Foreskin melanocyte (primary cell): ENCODE measurements at places on chromosomes 5 and 9.

DNA sequence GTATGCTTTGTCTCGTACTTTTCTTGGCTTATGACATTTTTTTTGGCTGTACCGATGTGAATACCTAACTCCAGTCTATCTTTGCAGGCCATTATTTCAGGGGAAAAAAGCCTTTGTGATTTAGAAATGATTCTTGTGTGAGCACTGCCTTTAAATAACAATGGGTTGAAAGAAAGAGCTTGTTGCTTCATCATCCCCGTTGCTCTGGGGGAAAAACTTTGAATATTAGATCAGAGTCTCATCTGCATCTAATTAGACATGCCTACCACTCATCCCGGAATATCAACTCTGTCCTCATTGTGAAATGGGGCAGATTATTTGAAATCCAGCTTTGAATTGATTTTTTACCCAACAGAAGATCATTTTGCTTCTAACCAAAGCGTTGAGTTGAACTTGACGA, 13.5 kb downstream of the CXCL14 start:
- no peak for DNase-seq

DNA sequence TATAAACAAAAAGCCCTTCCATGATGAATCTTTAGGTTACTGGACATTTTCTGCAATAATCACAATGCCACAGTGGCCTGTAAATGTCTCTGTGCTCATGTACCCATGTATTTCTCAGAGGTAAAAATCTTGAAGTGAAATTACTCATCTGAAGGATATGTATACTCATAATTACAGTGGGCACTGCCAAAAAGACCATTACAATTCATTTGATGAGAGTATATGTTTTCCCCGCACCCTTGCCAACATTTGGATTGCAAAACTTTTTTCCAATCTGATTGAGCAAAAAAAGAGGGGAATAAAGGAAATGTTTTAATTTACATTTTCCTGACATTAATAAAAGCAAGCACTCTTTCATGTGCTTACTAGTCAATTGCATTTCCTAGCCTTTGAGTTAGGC, 110.5 kb downstream of the EPB41L4A start:
- DNase-seq: no peak

DNA sequence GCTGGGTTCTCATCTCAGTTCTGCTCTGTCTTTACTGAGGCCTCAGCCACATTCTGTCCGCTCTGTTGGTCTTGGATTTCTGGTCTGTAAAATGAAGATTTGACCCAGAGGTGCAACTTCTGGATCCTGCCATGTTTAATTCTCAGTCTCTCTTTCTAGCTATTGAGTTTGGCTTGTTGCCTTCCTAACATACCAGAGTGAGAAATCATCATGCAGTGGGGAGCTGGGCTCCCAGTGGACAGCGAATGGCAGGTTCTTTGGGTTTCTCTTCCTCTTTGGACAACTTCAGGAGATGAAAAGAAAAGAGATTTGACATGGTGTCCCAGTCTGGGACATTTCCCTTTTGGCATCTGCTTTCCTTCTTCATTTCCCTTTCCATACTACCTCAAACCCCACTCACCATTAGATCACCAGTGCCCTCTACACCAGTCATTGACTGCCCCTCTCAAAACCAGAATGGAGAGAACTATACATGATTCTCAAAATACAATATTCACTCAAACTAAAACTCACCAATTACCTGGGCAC, 334.7 kb downstream of the ACTL7B start:
- no peak for DNase-seq

- DNase-seq: no peak
Observed at GRCh38 chr9:93010056-93010455, 48.4 kb upstream of the SUSD3 start.

DNA sequence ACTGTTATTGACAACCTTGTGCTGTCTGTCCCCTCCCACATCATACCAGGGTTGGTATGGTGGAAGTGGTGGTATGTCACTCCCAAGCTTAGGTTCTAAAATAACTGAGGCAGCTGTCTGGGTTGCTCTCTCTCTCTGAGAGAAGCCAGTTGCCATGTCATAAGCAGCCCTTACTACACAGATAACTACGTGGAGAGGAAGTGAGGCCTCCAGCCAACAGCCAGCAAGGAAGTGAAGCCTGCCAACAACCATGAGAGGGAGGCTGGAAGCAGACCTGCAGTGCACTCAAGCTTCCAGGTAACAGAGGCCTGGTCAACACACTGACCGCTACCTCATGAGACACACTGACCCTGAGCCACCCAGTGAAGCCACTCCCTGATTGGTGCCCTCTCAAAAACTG, 18.6 kb downstream of the CTNNAL1 start:
- no peak for DNase-seq

GRCh38 chr5:106854922-106855321, 815.8 kb downstream of the EFNA5 start:
- DNase-seq: no peak

- DNase-seq: no peak
Observed at GRCh38 chr9:114785866-114786650, 19.8 kb downstream of the TNFSF15 start.

DNA sequence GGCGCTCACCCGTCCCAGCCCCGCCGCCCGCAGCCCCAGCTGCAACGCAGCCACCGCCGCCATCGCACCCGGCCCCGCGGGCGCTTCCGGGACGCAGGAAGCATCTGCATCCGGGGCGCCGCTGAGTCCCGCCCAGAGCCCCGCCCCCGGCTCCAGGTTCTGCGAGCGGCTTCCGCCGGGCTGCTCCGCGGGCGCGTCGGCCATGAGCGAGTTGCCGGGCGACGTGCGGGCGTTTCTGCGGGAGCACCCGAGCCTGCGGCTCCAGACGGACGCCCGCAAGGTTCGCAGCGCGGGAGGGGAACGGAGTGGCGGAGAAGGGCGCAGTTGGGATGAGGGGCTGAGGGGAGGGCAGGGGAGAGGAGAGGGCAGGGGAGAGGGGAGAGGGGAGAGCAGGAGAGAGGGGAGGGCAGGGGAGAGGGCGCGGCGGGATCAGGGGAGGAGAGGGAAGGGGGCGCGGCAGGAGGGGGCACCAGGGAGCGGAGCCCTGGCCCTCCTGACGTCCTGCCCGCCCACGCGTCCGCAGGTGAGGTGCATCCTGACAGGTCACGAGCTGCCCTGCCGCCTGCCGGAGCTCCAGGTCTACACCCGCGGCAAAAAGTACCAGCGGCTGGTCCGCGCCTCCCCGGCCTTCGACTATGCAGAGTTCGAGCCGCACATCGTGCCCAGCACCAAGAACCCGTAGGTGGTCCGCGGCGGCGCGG, at the start of the genes SURF1 and SURF2:
Gene SURF1 (minus strand): TSS at position 97 of the 701 bp plus-strand sequence. CDS start 34 bp downstream, at position 63.
Gene SURF2 (plus strand): TSS at position 160 of the 701 bp plus-strand sequence. CDS start 43 bp downstream, at position 203.
- DNase-seq: no peak

DNA sequence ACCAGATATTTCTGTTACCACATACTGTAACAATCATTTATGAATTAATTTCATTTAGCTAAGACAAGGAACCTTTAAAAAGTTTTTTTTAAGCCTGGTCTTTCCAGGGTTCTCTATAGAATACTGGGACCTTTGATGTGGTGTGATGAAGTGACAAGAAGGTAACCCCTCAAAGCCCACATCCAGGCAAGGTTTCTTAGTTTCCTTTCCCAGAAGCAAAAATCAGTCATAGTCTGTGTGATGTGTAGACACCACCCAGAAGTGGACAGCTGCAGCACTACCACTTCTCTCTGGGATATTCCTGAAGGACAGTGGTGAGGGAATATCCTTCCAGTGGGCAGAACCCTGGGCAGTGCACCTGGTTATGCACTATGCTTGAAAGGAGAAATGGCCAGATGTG, 115.6 kb downstream of the TTC39B start:
- DNase-seq: no peak

DNA sequence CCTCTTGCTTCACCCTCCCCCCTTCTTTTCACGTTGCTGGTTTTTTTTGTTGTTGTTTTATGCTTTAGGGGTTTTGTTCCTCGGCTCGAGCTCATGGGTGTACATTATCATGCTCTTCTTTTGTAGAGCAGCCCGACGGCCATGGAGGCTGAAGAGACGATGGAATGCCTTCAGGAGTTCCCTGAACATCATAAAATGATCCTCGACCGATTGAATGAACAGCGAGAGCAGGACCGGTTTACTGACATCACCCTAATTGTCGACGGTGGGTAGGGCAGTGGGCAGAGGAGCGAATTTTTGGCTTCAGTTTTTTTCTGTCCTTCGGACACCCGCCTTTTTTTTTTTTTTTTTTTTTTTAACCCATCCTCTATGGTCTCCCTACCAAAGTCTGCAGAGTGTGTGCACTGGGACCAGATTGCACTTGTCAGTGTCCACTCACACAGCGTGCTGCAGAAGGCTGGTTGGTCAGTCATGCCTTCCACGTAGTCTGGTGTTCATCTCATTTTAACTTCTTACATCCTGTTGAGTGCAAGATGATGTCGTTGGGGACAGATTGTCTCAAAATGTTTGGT, 1.3 kb downstream of the ZNF131 start:
- peak; percentile 19 for DNase-seq

DNA sequence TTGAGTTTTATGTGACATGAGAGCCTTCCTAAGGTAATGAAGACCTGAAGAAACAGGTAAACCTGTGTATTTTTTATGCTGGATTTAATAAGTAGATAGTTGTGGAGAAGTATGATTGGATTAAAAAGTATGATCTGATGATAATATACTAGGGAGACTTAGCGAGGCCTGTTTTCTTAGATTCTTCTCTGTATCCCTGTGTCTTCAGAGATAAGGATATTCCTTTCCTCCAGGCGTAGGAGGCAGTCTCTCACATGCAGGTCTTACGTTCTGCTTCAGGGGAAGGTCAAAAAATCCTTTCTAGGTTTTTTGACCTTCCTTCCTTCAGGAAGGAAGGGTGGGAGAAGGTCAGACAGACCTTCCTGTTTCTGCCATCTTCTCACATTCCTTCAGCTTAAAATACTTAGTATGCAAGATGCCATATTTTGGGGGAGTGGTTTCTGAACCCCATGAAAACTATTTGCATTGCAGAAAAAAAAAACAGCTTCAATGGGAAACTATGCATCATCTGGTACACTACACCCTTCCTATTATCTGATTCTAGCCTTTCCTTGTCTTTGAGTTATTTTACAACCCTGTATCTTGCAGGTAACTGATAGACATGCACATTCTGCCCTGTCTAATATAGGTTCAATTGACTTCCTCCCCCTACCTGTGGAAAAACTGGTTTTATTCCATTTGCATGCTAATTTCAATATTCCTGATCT, 57.3 kb upstream of the ZNF608 start:
- DNase-seq: no peak

GRCh38 chr5:17157294-17157693, 60.1 kb upstream of the BASP1 start:
- no peak for DNase-seq

DNA sequence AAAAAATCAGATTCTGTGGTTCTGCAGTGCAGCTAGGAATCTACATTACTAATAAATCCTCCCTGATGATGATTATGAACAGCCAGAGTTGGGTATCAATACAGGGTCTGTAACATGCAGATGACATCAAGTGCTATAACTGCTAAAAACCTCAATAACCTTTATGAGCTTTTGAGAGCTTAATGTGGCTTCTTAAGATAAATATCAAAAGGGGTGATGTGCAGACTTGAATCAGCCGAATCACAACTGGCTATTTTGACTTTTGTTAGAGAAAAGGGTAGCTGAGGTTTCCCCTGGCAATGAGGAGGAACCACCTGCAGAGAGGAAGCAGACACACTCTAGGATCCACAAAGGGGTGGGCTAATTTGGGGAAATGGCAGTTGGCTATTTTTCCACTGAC, 30.2 kb downstream of the CAPSL start:
- DNase-seq: no peak
